ENCODE measurements at places on chromosomes 7 and 10.

- no peak for DNase-seq
Observed at GRCh38 chr10:7962592-7962991, 91.9 kb upstream of the GATA3 start.

DNA sequence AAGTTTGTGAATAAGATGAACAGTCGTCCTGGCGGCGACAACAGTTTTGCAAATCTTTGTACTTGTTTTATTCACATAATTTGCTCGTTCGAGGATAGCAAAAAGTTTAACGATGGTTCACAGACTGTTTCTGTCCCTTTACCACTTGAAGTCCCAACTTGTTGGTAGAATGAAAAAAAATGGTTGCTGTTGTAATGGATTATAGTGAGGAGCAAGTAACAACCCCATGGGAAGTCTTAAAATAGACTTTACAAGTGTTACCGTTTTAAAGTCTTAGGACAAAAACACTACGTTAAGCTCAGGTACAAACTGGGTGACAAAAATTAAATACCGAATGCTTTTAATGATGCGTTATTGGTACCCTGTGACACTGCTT, 589 bp downstream of the LSM8 start:
- no peak for DNase-seq

DNA sequence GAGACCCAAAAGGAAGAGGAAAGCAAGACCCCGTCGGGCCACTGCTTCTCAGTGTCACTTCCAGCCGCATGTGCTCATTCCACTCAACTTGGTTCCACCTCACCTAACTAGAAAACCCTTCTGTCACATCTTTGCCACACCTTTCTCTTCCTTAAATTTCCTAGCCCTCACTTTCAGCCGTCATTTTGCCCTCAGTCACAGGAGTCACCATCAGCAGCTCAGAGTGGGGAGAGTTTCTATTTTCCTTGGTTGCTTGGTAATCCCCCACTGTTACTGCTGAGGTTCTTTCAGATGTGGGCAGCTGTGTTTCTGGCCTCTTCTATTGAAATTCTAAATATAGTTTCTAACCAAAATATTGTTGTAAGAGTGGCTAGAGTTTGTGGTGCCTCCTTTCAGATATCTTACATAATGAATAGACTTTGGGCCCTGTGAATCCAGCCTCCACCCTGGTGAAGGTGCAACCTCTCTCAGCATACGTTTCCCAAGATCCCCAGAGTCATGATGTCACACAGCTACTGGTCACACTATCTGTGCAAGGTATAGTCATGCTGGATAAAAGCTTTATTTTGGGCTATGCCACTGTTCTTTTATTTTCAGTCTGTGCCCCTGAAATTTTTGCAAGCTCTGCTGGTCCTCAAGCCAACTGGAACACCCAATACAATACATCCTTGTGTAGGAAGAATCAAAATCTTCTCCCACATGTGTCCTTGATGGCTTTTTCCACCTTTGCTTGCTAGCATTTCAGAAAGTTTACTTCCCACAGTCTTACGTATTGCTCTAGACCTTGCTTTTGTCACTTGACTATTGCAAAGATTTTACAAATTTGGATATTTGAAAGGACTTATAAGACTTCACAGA, 9.2 kb downstream of the AGBL3 start:
- DNase-seq: no peak

- DNase-seq: no peak
Observed at GRCh38 chr10:120559800-120560199, 102.8 kb downstream of the PLPP4 start.

- DNase-seq: no peak
Observed at GRCh38 chr7:104625956-104626355, 297.6 kb downstream of the LHFPL3 start.

DNA sequence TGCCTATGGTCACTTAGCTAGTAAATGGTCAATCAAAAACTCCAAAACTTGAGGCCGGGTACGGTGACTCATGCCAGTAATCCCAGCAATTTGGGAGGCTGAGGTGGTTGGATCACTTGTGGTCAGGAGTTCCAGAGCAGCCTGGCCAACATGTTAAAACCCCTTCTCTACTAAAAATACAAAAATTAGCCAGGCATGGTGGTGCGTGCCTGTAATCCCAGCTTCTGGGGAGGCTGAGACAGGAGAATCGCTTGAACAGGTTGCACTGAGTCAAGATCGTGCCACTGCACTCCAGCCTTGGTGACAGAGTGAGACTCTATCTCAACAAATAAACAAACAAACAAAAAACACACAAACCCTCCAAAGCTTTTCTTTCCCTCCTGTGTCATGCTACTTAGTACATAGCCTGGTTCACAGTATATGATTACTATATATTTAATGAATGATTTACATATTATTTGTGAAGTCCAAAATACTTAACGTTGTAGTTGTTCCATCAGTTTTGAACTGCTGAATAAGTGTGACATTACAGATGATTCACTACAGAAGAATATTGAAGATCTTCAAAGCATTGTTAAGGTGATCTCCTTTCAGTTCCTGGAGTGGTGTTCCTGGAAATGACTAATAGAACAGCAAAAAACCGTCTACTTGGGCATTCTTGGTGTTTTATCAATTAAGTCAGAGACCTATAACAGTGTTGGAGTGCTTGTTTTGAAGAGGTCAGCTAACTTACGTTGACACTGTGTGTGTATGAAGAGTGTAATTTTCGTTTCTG, 72.9 kb downstream of the ADK start:
- DNase-seq: no peak
